ENCODE measurements at places on chromosomes 7 and 10.

DNA sequence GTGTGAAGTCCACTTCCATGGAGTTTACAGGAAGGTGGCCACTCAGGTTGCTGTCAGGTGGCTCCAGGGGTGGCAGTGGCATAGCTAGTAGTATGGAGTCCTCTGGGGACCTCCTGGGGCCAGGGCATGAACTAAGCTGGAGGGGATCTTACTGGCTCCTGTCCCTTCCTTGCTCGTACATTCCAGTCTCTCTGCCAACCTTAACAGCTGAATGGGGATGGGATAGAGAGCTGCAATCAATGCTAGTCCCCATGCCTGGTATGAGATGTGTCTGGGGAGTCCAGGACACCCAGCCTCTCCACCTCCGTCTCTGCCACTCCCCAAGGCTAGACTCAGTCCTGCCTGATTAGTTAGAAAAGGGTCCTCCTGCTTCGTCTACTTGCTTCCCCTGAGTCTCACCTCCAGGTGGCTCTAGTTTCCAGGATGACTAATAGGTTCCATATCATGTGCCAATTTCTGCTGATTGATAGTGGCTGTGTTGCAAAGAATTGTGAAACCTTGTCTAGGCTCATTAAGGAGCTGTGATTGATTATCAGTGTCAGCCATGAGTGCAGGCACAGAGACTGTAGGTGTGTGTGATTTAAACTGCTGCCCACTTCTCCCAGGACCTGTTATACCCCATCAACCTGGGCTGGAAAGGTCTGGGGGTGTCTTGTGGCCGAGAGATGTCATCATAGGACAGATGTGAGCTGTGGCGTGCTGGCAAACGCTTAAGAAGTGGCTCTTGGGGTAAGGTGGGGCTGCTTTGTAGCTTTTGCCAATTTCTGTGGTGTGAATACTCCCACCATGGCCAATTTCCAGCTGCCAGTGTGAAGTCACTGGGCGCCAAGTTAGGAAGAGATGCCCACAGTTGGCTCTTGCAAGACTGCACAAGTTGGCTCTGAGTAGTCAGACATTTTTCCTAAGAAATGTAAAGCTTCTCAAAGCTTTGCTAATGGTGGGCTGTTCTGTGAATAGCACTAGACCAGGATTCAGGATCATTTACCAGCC lies 59.8 kb downstream of the COL13A1 start:
- DNase-seq, result no peak

DNA sequence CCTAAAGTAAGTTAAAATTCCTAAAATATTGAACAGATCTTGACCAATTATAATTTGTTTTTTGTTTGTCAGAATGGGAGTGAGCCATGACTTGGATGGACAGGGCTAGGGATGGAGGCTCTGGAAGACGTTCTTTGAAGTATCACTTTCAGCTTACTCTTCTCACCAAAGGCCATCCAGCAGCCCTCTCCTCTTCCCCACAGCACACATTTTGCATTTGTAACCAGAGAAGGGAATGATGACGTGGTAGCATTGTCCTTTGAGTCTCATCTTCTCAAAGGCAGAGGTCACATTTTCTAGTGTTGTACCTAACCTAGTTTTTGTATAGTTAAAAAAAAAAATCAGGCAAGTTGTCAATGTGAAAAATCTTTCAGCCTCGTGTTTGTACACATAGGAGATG lies 43.8 kb upstream of the AGR3 start:
- DNase-seq, result no peak

GRCh38 chr10:25965584-25965983 lies 31.6 kb downstream of the MYO3A start:
- DNase-seq, result no peak

- DNase-seq, result no peak
Observed at GRCh38 chr10:78868048-78868447, 200.7 kb upstream of the ZMIZ1 start.

GRCh38 chr7:129188372-129188891 lies at the start of gene SMO:
Gene SMO, plus strand, starts transcription at chr7:129188633. Its CDS starts 519 bp downstream, at chr7:129189152.
- DNase-seq, result no peak

GRCh38 chr10:4331150-4331549 lies 494.9 kb upstream of the AKR1E2 start:
- DNase-seq, result no peak

DNA sequence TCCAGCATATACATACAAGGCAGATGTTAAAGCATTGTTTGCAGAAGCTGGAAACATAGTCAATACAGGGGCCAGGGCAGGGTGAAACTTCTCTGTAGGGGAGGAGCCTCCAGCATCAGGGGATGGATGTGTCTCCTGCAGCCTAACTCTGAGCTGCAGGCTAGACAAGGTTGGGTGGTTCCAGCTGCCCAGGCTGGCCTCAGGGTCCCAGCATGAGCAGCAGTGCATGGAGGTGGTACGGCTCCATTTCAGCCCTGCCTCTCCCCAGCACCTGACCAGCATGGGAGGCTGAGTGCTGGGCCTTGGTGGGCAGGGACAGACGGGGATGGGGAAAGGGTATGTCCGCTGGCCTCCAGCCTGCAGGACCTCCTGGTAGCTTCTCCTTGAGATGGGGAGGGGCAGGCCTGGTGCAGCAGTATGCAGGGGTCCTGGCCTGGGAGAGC lies 7.4 kb upstream of the TBRG4 start:
- DNase-seq, result no peak

GRCh38 chr7:101903515-101903868 lies 86.1 kb downstream of the CUX1 start:
- DNase-seq, result no peak

- DNase-seq, result no peak
Observed at GRCh38 chr7:46015107-46015868, 94.2 kb upstream of the IGFBP3 start.

DNA sequence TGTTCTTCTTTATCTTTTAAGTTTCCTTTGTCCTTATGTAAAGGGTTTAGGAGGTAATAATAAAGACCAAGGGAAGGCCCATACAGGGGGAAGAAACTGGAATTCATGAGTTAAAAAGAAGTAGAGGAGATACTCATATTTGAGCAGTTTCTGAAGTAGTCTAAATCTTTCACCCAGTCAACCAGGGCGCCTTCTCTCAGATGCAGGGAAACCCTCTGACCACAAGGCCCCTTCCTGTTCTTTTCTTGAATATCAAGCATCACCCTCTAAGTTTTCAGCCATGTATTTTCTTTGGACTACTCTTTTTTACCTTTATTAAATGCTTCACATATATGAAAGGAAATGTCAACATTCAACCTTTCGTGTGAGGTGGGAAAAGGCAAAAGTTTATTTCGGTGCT lies 630.8 kb downstream of the SUGCT start:
- no peak for DNase-seq

DNA sequence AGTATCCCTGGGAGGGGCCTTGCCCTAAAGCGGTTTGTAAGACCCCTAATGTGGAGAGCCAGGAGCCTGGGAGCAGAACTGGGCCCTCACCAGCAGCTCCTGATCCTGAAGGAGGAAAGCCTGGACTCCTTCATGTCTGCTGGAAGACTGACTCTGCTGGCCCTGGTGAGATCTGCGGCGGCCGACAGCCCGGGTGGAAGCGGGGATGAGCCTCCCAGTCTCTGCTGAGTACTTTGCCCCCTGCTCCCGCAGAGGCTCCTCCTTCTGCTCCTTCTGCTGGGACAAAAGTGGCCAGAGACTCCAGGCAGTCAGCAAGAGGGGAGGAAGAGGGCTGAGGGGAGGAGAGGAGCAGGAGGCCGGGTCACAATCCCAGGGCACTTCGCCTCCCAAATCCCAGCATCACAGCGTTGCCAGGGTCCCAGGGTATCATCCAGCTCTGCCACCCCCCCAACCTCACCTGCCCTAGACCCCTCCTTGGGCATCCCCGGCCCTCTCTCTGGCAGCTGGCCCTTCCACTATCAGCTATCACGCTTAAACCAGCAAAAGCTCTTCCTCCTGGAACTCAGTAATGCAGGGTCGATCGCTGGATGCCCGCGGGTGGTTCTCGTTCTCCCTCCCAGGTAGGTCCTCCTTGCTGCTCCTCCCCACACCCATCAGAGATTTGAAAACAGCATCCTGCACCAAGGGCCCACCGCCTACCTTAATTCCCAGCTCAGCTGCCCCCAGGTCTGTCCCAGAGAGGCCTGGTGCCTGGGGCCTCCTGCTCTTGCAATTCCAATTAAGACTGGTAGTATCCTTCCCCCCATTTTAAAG lies 7.9 kb downstream of the TBATA start:
- no peak for DNase-seq

DNA sequence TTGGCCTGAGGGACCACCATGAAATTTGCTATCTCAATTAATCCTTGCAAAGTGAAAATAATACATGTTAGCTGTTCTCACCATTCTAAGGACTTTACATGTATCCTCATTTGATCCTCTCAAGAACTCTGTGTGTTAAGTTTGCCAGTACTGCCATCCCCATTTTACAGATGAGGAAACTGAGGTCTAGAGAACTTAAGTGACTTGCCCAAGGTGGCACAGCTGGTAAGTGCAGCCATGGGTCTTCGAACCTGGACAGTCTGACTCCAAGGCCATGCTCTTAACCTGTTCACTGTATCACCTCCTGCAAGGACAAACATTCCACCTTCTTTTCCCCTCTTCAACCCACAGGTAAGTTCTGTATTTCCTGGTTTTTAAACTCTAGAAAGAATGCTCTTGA lies 85.3 kb upstream of the NFE2L3 start:
- no peak for DNase-seq

- no peak for DNase-seq
Observed at GRCh38 chr7:17719998-17720397, 220.3 kb downstream of the SNX13 start.

DNA sequence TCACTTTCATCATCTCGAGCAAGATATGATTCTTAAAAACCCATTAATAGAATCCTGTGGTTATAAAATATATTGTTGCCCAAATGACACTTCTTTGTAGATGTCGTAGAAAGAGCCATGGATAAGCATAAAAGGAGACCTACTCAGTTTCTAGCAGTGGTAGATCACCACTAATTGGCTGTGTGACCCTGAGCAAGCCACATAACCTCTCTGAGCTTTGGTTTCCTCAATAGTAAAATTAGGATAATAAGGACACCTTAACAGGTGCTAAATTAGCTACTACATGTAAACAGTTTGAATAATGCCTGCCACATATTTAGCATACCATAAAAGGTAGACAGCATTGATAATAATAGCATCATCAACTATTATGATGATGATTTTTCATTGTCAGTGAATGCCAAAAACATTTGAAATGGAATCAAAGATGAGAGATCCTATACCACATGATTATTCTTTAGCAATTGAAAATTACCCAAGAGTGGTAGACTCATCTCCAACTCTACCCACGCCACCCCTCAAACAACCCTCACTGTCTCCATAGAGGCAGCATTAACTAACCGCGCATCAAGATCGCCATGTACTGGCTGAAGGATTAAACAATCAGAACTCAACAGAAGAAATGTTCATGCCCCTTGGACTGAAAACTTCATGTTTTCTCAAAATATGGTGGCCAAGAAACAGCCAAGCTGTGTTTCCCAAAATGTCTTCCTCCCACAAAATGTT lies 45.8 kb downstream of the CHST15 start:
- DNase-seq, result no peak

- DNase-seq, result no peak
Observed at GRCh38 chr10:97179731-97180362, 5.9 kb downstream of the SLIT1 start.

GRCh38 chr10:70457759-70458305 lies 16.4 kb upstream of the NODAL start:
- no peak for DNase-seq

- peak; percentile 63 for DNase-seq
Observed at GRCh38 chr7:924541-925231, 29.8 kb downstream of the ADAP1 start.

- no peak for DNase-seq
Observed at GRCh38 chr7:134101716-134102115, 25.4 kb upstream of the LRGUK start.

DNA sequence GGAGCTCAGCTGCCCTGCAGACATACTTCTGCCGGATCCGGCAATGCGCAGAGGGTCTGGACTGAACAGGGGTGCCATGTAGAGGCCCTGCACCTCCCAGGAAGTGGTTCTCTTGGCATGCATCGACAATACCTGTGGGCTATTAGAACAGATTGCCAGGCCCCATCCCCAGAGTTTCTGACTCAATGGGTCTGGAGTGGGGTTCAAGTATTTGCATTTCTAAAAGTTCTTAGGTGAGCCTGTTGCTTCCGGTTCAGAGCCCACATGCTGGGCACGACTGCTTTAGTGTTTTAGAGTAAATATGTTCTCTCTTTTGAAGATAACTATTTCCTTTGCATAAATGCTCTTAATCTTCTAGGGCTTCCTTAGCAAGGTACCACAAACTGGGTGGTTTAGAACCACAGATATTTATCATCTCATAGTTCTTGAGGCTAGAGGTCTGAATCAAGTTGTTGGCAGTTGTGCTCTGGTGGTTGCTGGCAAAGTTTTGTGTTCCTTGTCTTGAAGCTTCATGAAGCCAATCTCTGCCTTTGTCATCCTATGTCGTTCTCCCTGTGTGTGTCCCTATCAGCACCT lies 435.5 kb downstream of the TCERG1L start:
- DNase-seq, result no peak

DNA sequence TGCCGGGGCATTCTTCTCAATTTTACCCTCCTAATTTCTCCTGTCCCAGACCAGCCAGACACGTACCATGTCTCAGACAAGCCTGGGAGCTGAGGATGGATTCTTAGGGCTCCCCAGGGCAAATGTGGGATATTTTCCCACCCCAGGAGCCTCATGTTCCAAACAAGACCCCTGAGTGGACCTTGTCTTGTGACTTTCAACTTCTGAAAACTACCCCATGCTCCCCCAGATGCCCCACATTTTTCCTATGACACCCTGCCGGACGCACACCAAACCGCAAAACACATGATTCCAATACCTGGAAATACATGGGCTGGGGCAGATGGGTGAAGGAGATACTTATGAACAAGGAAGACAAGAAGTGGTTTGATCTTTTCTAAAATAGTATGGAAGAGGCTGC lies 874 bp downstream of the GIMAP5 start:
- DNase-seq, result no peak

DNA sequence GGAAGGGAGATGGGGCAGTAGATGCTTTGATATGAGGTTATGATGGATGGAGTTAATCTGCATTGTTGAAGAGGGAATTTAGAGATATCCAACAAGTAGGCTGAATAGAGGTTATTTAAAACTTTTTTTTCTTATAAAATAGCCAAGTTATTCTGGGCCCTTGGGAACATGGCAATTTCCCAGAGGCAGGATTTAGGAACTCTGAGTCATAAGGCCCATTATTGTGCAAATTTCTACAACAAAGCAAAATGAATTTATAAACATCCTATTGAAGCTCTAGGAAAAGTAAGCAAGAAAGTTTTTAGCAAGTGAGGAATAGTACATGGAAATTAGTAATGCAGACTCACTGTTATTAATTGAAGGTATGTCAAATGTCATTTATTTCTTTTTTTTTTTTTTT lies 160.9 kb upstream of the NPY start:
- no peak for DNase-seq

DNA sequence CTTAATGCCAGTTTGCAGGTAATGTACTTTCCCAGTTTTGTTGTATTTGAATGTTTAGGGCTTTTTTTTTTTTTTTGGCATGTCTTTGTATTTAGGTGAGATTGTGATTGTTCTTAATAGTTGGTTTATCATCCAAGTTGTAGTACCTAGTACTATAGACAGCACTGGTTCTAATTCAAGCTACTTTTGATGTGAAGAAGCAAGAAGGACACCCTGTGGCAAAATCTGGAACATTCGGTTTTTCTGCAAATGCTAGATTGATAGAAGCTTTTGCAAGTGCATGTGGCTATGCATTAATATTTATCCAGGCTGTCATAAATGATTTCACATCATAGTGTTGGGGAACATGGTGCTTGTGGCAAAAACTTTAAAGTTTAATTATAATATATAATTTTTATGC lies 248.9 kb downstream of the FOXP2 start:
- no peak for DNase-seq

- DNase-seq, result no peak
Observed at GRCh38 chr10:3844491-3845025, 59.5 kb upstream of the KLF6 start.

Measured in ascending aorta (tissue), 2 donors.